Thymus (tissue), 14 donors: ENCODE measurements at places on chromosomes 7 and 10.
A peak's percentile ranks its signal among the peaks of the same experiment; 100 is the strongest.

GRCh38 chr10:49220679-49221078, 32.5 kb upstream of the TMEM273 start:
- H3K27ac ChIP-seq: no peak overlapping the region
- no peaks in the 10 kb centered on the region for H3K36me3 ChIP-seq
- DNase-seq: no peak

DNA sequence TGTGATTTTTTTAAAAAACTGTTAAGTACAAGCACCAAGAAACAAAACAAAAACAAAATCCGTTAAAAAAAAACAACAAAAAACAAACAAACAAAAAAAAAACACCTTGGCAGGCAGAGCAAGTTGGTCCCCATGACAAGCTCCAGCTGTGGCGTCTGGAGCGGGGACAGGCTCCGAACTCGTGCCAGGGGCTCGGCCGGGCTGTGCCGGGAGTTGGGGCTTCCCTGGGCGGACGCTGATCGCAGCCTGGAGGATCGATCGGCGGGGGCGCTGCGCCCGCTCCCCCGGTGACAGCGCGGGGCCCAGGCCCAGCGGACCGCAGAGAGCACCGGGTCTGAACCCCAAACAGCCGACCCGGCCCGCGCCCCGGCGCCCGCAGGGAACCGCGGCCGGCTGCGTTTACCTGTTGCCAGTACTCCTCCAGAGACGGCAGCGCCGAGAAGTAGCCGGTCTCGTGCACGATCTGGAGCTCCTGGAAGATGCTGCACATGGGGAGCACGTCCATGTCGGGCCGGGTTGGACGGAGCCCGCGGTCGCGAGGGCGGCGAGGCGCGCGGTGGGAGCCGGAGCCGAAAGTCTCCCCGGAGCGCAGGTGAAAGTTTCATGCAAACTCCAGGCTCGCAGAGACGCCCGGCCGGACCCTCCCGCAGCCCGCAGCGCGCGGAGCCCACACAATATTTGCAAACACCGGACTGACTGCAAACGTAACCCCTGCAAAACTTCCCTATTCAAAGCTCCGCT, at the start of gene KLF6:
Gene KLF6, minus strand, starts transcription at position 700 of the 741 bp plus-strand sequence. Its CDS starts 195 bp downstream, at position 505.
- H3K27ac ChIP-seq: peak within 1 kb of the TSS; percentile 99
- H3K27me3 ChIP-seq: no peaks in the 10 kb centered on the region
- H3K4me1 ChIP-seq: peaks cover 27% of the 10 kb centered on the region
- peak; percentile 43 for DNase-seq

DNA sequence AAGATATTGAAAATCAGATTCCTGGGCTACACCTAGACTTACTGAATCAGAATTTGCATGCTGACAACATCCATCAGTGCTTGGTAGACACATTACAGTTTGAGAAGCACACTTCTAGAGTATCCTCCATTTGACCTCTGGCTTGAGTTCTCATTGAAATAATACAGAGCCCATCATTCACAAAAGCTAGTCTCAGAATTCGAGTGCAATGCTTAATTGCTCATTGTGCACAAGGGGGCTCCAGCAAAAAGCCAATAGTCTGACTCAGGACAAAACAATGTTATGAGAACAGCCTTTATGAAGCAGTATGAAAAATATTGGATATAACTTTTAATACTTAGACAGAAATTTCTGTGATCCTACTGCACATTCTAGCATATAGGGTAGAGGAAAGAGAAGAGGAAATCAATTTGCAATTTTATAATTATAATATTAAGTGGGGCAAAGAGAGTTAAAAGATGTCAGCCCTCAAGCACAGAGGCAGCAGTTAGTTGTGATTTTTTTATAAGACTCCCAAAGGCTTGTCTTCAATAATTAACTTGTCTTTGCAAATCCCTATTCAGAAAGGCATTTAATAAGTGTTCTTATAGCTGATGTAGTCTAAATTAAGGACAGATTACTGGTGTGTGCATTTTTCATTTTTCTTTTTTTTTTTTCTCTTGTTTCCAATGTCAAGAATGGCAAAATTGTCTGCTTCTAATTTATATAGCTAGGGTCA, 105.8 kb upstream of the ANK3 start:
- no peaks in the 10 kb centered on the region for H3K4me1 ChIP-seq
- H3K27ac ChIP-seq: no peak overlapping the region
- H3K27me3 ChIP-seq: no peaks in the 10 kb centered on the region
- DNase-seq: no peak
- H3K36me3 ChIP-seq: no peaks in the 10 kb centered on the region

- H3K4me1 ChIP-seq: peaks cover 47% of the 10 kb centered on the region
Measured at GRCh38 chr10:14588084-14588937, 186.4 kb downstream of the FAM107B start.

DNA sequence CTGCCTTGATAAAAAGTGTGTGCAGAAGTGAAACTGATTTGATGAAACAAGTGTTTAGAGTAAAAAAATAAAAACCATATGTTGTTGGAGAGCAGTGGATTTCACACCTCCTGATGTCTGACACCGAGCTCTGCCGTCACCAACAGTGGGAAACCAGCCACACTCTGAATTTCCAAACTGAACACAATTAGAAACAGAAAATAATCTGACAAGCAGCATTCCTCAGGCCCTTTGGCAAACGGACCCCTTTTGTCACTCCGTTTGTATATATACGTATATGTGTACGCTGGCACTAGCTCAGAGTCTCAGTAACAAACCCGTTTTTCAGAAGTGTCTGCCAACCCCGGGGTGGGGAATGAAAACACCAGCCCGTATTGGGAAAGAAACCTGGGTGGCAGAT, 32.4 kb downstream of the TACC2 start:
- peaks cover 2% of the 10 kb centered on the region for H3K4me1 ChIP-seq
- H3K36me3 ChIP-seq: no peaks in the 10 kb centered on the region
- peaks cover 10% of the 10 kb centered on the region for H3K27me3 ChIP-seq
- no peak overlapping the region for H3K4me3 ChIP-seq

- no peaks in the 10 kb centered on the region for H3K4me1 ChIP-seq
- no peaks in the 10 kb centered on the region for H3K27me3 ChIP-seq
- DNase-seq: no peak
Measured at GRCh38 chr10:3467052-3467951, 294.7 kb upstream of the PITRM1 start.

- no peak overlapping the region for H3K27ac ChIP-seq
- no peaks in the 10 kb centered on the region for H3K27me3 ChIP-seq
- H3K4me1 ChIP-seq: no peaks in the 10 kb centered on the region
Measured at GRCh38 chr7:136527554-136527953, 340.9 kb upstream of the CHRM2 start.

GRCh38 chr7:1698201-1698600, 28.1 kb downstream of the ELFN1 start:
- no peaks in the 10 kb centered on the region for H3K36me3 ChIP-seq
- DNase-seq: no peak
- no peak overlapping the region for H3K4me3 ChIP-seq
- peaks cover 12% of the 10 kb centered on the region for H3K4me1 ChIP-seq
- no peaks in the 10 kb centered on the region for H3K27me3 ChIP-seq

DNA sequence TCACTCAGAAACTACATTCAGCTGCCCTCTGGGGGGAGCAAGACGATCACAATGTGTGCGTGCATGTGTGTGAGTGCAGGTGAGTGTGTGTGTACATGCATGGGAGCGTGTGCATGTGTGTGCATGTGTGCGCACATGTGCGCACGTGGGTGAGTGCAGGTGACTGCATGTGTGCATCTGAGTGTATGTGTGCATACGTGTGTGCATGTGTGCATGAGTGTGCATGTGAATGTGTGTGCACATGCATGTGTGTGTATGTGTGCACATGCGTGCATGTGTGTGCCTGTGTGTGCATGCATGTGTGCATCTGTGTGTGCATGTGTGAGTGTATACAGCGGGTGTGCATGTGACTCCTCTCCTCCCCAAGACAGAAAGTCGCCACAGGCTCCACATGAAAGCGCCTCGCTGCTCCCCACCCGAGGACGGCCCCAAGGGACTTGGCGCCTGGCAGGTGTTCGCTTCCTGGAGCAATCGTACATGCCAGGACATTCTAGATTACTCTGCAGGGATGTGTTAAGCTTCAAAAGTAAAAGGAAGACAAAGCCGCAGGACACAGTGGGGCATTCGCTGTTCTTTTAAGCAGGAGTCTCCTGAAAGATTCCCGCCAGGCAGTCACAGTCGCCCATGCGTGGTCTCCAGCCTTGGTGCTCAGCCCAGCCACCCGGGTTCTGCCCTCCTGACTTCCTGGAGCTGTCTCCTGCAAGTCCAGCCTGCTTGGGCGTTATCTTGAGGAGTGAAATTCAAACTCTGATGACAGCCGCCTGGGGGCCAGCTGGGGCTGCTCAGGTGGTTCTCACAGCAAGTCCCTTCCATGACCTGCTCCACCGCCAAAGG, 42.0 kb upstream of the ADGRA1 start:
- no peaks in the 10 kb centered on the region for H3K4me1 ChIP-seq
- no peaks in the 10 kb centered on the region for H3K27me3 ChIP-seq
- H3K36me3 ChIP-seq: no peaks in the 10 kb centered on the region

GRCh38 chr7:99379043-99379577, 4.6 kb downstream of the ARPC1B start:
- peak overlapping the region; percentile 77 for H3K27ac ChIP-seq
- H3K36me3 ChIP-seq: peaks cover 7% of the 10 kb centered on the region
- no peaks in the 10 kb centered on the region for H3K27me3 ChIP-seq
- DNase-seq: no peak

GRCh38 chr7:94111009-94111408, 106.9 kb upstream of the BET1 start:
- no peaks in the 10 kb centered on the region for H3K27me3 ChIP-seq
- no peaks in the 10 kb centered on the region for H3K4me1 ChIP-seq
- H3K27ac ChIP-seq: no peak overlapping the region
- no peak overlapping the region for H3K4me3 ChIP-seq
- no peaks in the 10 kb centered on the region for H3K36me3 ChIP-seq
- no peak for DNase-seq

- no peaks in the 10 kb centered on the region for H3K36me3 ChIP-seq
- no peak for DNase-seq
- no peak overlapping the region for H3K27ac ChIP-seq
- H3K4me1 ChIP-seq: peaks cover 11% of the 10 kb centered on the region
- no peaks in the 10 kb centered on the region for H3K27me3 ChIP-seq
Measured at GRCh38 chr10:72697716-72698115, 5.8 kb downstream of the MCU start.

DNA sequence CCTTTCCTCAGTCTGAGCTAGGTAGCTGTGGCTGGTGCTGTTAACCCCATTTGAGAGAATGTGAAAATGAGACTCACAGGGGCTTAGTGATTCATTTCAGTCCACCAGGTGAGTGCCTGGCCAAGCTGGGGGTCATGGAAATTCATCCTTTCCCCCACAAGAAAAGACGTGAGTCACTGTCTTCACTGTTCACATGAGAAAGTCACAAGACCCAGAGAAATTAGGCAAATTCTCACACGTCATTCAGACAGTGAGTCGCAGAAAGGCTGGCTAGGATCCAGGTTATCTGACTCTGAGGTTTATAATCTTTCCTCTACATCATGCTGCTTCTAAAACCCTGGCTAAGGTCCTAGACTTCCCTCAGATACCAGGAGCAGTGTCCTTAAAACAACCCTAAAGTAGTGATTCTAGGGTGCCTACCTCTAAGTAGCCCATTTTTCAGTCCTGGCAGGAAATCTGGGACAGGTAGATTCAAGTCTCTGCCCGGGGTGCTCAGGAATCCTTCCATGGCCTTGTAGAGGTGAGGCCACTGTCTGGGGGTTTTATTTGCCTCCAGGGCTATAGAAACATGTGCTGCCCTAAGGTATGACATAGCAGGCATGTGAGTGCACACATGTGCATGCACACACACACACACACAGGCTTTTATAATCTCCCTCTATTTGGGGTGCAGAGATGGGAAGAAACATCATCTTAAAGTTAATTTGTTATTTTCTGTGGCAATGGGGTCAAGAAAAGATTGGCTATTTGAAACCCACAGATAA, 427.9 kb upstream of the CELF2 start:
- H3K27me3 ChIP-seq: no peaks in the 10 kb centered on the region
- no peak overlapping the region for H3K27ac ChIP-seq
- no peak for DNase-seq
- no peaks in the 10 kb centered on the region for H3K4me1 ChIP-seq
- no peaks in the 10 kb centered on the region for H3K36me3 ChIP-seq

GRCh38 chr7:13111230-13111629, 423.8 kb downstream of the ARL4A start:
- H3K36me3 ChIP-seq: no peaks in the 10 kb centered on the region
- H3K27ac ChIP-seq: no peak overlapping the region
- H3K27me3 ChIP-seq: no peaks in the 10 kb centered on the region
- no peak overlapping the region for H3K4me3 ChIP-seq
- no peak for DNase-seq

DNA sequence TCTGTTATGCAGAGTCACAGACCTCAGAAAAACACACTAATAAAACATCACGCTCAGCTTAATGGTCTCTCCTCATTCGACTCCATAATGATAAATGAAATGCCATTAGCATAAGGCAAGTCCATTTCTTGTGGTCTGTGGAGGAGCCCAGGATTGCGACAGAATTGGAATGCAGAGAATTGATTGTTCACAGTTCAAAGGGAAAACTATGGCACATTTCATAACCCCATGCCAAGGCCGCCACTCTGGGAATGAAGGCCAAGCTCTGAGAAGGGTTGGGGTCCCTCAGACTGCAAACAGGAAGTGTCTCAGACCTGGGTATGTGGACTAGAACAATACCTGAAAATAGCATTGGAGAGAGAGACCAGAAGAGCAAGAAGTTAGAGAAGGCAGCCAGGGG, 398.9 kb downstream of the ADRA2A start:
- H3K36me3 ChIP-seq: no peaks in the 10 kb centered on the region
- H3K27me3 ChIP-seq: no peaks in the 10 kb centered on the region
- H3K4me3 ChIP-seq: no peak overlapping the region
- H3K4me1 ChIP-seq: no peaks in the 10 kb centered on the region

DNA sequence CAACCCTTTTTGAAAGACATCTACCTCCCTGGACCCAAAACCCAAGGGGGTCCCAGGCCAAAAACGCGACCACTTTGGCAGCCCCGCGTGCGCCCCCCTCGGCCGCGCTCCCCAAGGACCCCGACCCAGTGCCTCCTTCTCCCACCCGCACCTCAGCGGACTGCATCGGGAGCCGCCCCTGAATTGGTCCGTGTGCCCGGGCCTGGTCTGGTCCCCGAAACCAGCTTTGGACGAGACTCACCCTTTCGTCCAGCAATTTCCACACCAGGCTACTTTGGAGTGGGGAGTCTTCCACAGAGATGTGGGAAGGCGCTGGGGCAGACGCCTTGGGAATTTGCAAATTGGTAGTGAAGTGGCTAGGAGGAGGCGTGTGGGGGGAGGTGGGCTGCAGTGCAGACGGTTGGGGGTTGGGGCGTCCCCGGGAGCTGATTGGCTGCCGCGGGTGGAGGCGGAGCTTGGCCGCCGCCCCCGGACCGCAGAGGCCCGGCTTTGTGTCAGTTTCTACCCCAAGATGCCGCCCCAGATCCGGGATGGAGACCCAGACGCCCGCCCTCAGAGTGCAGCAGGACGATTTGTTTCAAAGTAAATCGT, 16.9 kb downstream of the TCAF1 start:
- H3K27ac ChIP-seq: no peak overlapping the region
- DNase-seq: peak; percentile 65
- H3K27me3 ChIP-seq: no peaks in the 10 kb centered on the region
- H3K36me3 ChIP-seq: no peaks in the 10 kb centered on the region
- H3K4me3 ChIP-seq: peak overlapping the region; percentile 65

- no peaks in the 10 kb centered on the region for H3K27me3 ChIP-seq
- no peak overlapping the region for H3K27ac ChIP-seq
- DNase-seq: no peak
Measured at GRCh38 chr10:94092848-94093247, 99.1 kb downstream of the PLCE1 start.
